ENCODE measurements at places on chromosomes 12 and 14. TPM values are rescaled to one million over a fixed set of nuclear protein-coding genes. Genes with fewer than 3 reads are reported as not detected.

The SYCP3 gene
- 0.16 TPM for total RNA-seq

- no peak for DNase-seq
Observed at GRCh38 chr14:68841016-68841809, 48.3 kb upstream of the ZFP36L1 start.

GRCh38 chr12:42612231-42612613 is 22.7 kb upstream of the PRICKLE1 start:
- no peak for DNase-seq

The KRT75 gene
- total RNA-seq, result not detected

- no peak for DNase-seq
Observed at GRCh38 chr12:68106160-68106559, 53.4 kb downstream of the IFNG start.

The FOXN3 gene
- total RNA-seq, result 120 TPM

The PZP gene
- total RNA-seq, result not detected

The MYO1H gene
- not detected for total RNA-seq

DNA sequence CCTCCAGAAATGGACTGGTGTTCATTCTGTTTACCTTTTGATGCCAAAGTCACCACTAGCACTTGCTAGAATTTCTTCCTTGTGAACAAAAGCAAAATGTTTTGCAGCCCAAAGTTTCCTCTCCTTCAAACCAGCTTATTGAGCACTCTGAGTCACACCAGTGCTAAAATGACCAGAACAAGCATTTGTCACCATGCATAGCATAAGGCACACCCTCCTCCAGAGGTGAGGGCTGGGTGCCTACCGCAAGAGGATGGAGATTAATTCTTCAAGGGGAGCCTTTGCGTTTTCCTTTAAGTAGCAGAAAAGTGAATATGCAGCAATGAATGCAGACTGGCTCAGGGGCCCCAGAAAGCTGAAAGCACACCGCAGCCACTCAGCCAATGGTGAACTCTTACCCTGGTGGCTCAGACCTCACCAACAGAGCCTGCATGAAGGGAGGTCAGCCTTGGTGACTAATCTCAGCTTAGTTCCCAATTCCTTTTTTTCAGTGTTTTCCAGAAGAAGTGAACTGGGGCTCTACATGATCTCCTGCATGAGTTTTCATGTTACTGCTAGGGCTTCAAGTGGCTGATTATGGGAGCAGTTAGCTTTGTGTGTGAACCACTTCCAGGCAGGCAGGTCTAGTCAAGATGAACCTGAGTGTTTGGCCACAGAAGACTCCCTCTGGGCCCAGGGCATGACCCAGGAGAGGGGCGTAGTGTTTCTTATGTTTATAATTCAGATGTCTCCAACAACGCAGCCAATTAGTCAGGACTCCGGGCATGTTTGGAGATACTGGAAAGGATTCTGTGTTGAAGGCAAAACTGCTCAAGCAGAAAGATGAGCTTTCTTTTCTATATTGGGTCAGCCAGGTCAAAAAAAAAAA is 96.3 kb downstream of the PAX9 start:
- no peak for DNase-seq

The CLEC2A gene
- total RNA-seq, result 0.29 TPM

DNA sequence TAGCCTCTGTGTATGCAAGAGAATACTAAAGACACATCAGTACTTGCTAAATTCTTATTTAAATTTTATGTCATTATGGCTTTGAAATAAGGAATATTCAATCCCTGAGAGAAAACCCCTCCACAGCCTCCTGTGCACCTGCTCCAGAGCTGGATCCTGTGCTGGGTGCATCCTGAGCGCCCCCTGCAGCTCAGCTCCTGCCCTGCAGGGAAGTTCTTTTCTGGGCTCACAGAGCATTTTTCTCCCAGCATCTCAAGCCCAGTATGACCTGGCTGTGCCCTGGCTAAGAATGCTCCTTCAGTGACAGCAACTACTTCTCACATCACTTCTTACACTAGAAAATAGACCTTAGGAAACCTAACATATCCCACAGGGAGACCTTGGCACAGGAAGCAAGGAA is 1211.7 kb downstream of the TMEM121 start:
- DNase-seq, result no peak

GRCh38 chr14:68188174-68188573 is 368.6 kb downstream of the RAD51B start:
- DNase-seq, result no peak

- no peak for DNase-seq
Observed at GRCh38 chr12:131923260-131923659, 5.8 kb upstream of the PUS1 start.

The RIMKLB gene
- total RNA-seq, result 121 TPM

DNA sequence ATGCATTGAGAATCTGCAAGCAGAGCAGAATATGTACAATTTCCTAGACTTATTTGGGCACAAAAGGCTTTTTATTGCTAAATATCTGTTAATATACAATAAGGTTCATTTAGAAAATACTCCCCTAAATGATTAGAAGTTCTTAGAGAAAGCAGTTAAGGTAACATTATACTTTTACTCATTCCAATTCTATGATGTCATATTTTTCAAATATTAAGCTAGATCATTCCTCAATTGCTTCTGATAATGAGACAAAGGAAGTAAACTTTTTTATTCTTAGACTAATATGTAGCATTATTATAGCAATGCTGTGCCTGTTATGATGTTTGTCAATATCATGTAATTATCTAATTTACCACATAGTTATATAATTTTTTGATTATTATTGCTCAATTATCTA is 447.0 kb downstream of the SLC16A7 start:
- DNase-seq, result no peak

The CIROP gene
- not detected for total RNA-seq

The SRRM4 gene
- 1.9 TPM for total RNA-seq

The PTGR2 gene
- 14.5 TPM for total RNA-seq

The ATF1 gene
- 30.5 TPM for total RNA-seq

- no peak for DNase-seq
Observed at GRCh38 chr14:97274626-97275025, 477.4 kb downstream of the VRK1 start.

The RAD51AP1 gene
- total RNA-seq, result 16.3 TPM

The ACOT4 gene
- total RNA-seq, result 1.5 TPM

The CDCA3 gene
- 11.9 TPM for total RNA-seq

The MYH6 gene
- not detected for total RNA-seq

DNA sequence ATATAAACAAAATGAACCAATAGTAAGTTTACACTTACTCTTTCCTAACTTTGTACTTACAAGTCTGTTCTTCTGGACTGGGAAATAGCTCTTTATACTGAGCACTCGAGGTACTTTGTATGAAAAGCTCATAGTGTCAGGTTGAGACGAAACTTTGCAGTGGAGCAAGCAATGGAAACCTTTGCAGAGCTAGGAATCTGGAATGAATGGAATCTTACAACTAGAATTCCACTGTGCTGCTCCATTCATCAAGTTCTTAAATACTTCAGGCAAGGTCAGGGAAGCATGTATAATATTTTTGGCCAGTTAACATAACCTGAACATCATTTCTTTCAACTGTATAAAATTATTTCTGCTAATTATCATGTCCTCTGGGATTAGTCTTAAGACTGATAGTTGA is 1327.5 kb upstream of the FLRT2 start:
- DNase-seq, result no peak

DNA sequence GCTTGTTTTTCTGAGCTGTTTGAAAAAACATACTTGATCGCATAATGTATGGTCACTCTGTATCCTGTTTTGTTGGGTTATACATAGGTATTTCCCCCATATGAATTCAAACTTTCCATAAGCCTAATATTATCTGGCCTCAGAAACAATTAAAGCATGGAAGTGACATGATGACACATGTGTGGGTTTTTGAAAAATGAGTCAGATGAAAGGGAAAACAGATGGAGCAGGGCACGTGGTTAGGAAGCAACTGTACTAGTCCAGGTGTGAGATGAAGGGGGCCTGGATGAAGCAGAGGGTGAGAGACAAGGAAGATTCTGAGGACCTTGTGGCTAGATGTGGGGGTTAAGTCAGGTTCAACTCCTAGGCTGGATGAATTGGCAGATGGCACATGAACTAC is 92.7 kb upstream of the DNM1L start:
- DNase-seq, result no peak

GRCh38 chr14:74531006-74531405 is 37.4 kb downstream of the ISCA2 start:
- no peak for DNase-seq
